ENCODE measurements at places on chromosomes 16 and 17. TPM values are rescaled to one million over a fixed set of nuclear protein-coding genes. Genes with fewer than 3 reads are reported as not detected.

ALKBH5 gene
- polyA plus RNA-seq = 67.1 TPM

- no peaks in the 10 kb centered on the region for H3K27me3 ChIP-seq
- H3K27ac ChIP-seq = no peak overlapping the region
- H3K4me3 ChIP-seq = no peak overlapping the region
- H3K4me1 ChIP-seq = no peaks in the 10 kb centered on the region
These were observed 173.3 kb upstream of the CACNG5 start for GRCh38 chr17:66661411-66662256.

- H3K27ac ChIP-seq = no peak overlapping the region
- H3K4me1 ChIP-seq = no peaks in the 10 kb centered on the region
- no peak for DNase-seq
- no peaks in the 10 kb centered on the region for H3K27me3 ChIP-seq
- H3K36me3 ChIP-seq = no peaks in the 10 kb centered on the region
These were observed 132.0 kb downstream of the COPRS start for GRCh38 chr17:31726980-31727427.

- H3K4me3 ChIP-seq = no peak overlapping the region
- H3K27ac ChIP-seq = no peak overlapping the region
- DNase-seq = no peak
- no peaks in the 10 kb centered on the region for H3K4me1 ChIP-seq
These were observed 92.0 kb downstream of the ABCA8 start for GRCh38 chr17:68863091-68863652.
